Natural killer cell (primary cell): ENCODE measurements at places on chromosomes 6 and 20.

DNA sequence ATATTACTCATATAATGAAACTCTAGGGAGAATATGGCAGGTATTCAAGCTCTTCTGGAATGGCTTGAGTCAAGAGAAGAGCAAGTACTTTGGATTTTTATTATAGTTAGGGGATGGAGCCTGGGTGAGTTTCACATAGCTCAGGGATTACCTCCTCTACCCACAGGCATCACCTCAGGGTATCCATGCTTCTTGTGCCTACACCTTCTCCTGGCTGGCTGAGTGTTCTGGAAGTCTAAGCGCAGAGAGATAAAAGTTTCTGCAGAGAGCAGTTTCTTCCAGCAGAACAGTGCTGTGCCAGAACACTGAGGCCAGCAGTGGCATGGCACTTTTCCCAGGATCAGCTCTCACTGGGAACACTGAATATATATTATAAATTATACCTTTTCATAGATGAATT lies 199.7 kb upstream of the KCNQ5 start:
- no peak for DNase-seq

- DNase-seq, result no peak
Observed at GRCh38 chr20:5197847-5198650, 71.2 kb downstream of the CDS2 start.

GRCh38 chr20:46973766-46974165 lies 79.1 kb downstream of the EYA2 start:
- no peak for DNase-seq

GRCh38 chr6:2783188-2783963 lies 18.2 kb downstream of the WRNIP1 start:
- DNase-seq, result no peak

DNA sequence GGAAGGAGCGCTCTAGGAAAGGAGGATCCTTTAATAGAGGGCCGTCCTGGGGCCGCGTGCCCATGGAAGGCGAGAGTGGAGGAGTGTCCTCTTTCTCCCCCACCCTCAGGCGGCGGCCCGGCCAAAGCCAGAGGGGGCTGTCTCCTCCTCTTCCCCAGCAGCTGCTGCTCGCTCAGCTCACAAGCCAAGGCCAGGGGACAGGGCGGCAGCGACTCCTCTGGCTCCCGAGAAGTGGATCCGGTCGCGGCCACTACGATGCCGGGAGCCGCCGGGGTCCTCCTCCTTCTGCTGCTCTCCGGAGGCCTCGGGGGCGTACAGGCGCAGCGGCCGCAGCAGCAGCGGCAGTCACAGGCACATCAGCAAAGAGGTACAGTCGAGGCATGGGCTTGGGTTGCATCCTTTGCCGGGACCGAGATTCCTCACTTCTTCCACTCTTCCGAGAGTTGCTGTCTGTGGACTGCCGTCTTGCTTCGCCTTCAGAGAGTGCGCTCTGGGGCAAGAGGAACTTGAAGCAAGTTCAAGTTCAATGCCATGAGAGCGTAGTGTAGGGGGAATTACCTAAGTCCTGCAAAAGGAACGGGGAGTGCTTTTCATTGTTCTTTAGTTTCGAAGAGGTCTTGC lies at the start of gene LAMA2:
TSS of gene LAMA2 (plus strand) at position 148 of the 621 bp plus-strand sequence. CDS start at position 256, 108 bp downstream.
- DNase-seq, result no peak

GRCh38 chr6:142531727-142532126 lies 229.9 kb downstream of the ADGRG6 start:
- DNase-seq, result no peak

- no peak for DNase-seq
Observed at GRCh38 chr6:69936674-69937363, 70.5 kb downstream of the COL19A1 start.
